ENCODE measurements at places on chromosomes 16 and 17.

- DNase-seq: no peak
Measured at GRCh38 chr17:15742921-15743320, 10.8 kb downstream of the TBC1D26 start.

DNA sequence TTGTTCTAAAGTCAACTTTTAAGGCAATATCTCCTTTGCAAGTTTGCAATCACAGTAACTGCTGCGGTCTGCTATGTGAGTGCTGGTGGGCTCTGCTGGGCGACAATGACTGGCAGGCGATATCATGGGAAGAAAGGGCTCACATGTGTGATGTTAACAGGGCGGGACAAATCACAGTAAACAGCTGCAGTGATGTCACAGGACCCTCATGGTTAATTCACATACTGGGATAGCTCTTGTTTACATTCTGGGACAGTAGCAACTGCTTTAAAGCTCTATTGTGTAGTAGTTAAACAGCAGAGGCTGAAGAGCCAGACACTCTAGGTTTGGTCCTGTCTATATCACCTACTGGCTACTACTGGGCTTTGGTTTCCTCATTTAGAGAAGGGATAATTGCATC lies 257.2 kb upstream of the ASIC2 start:
- no peak for DNase-seq

GRCh38 chr17:13931111-13931526 lies 138.2 kb upstream of the COX10 start:
- DNase-seq: peak; percentile 59

DNA sequence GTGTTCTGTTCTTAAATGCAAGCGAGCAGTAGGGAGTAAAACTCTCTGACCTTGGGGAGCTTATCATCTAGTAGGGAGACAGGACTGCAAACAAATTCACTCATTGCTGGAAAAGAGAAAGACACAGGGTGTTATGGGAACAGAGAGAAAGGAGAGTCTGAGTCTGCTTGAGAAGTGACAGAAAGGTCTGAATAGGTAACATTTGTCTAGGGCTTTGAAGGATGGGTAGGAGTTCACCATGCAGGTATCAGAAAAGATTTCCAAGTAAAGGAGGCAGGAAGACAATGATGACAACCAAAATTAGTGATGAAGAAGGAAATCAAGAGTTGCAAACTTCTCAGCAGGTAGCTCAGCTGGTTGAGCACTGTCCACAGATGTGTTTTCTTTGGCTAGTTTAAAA lies 93.6 kb upstream of the GPR139 start:
- DNase-seq: no peak

- DNase-seq: no peak
Measured at GRCh38 chr17:43670645-43671030, 8.9 kb upstream of the MEOX1 start.

GRCh38 chr16:85857406-85857805 lies 41.6 kb upstream of the IRF8 start:
- no peak for DNase-seq

DNA sequence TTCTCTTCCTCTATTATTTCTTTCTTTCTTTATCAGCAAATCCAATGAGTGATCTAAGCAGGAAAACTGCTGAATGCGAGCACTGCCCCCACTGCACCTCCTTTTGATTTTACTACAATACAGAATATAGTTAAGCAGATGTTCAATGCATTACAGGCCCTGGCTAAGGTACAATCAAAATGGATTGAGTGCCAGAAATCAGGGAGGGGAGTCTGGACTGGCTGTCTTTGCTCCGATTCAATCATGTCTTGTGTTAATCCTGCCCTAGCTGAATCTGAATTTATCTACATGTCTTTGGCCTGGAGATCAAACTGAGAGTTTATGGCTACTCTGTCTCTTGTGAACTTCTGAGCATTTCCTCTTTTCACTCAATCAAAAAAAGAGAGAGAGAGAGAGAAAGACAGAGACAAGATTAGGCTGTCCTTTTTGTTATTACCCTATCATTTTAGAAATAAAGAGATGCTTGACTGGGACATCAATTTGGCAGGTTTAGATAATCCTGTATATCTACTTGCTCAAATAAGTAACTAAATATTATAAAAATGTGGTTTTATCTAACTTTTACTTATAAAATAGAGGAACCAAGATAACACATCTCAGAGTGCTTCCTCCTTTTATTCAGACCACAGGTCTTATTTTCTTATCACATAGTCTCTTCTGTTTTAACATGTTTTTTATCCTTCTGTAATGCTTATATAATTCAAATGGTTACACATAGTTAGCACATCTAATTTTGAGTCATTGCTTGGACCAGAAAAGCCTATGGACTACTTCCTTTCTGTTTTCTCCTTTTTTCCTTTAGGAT lies 656.2 kb downstream of the KCNJ2 start:
- peak; percentile 41 for DNase-seq

- no peak for DNase-seq
Measured at GRCh38 chr16:12063004-12063395, 86.5 kb downstream of the SNX29 start.

GRCh38 chr17:77189148-77189547 lies 48.4 kb downstream of the SEC14L1 start:
- no peak for DNase-seq

GRCh38 chr16:89395150-89396142 lies 94.9 kb downstream of the ANKRD11 start:
- DNase-seq: no peak

- peak; percentile 90 for DNase-seq
Measured at GRCh38 chr16:81785138-81785924, 6.2 kb downstream of the PLCG2 start.

GRCh38 chr16:73565263-73565662 lies 517.3 kb upstream of the ZFHX3 start:
- DNase-seq: peak; percentile 63

DNA sequence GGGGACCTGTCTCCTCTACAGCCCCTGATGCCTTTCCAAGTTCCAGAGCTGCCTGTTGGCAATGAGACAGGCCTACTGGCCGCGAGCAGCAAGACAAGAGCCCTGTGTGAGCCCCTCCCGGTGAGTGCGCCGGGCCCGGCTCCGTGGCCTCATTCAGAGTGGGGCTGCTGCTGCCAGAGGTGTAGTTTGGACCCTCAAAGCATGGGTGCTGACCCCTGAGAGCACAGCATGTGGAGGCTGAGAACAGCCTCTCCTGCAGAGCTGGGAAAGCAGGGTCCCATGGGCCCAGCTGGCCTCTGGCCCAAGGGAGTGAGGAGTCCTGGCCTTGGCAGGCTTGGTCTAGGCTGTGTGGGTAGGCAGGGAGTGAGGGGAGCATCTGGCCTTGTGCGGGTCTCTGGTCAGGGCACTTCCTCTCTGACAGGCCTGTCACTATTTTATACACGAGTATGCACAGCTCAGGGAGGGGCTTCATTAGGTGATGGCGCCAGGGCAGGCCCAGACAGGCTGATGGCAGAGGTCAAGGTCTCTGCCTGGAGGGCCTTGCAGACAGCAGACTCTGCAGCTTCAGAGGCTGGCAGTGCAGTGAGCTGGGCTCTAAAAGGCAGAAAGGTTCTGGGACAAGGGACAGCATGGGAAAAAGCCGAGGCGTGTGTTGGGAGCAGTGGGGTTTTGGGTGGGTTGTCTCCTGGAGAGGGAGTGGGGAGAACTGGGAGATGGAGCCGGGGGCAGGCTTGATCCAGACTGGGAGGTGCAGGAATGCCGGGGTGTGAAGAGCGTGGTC lies 43.4 kb downstream of the ADCY7 start:
- peak; percentile 48 for DNase-seq

- DNase-seq: no peak
Measured at GRCh38 chr17:7833011-7833794, 814 bp upstream of the KDM6B start.

DNA sequence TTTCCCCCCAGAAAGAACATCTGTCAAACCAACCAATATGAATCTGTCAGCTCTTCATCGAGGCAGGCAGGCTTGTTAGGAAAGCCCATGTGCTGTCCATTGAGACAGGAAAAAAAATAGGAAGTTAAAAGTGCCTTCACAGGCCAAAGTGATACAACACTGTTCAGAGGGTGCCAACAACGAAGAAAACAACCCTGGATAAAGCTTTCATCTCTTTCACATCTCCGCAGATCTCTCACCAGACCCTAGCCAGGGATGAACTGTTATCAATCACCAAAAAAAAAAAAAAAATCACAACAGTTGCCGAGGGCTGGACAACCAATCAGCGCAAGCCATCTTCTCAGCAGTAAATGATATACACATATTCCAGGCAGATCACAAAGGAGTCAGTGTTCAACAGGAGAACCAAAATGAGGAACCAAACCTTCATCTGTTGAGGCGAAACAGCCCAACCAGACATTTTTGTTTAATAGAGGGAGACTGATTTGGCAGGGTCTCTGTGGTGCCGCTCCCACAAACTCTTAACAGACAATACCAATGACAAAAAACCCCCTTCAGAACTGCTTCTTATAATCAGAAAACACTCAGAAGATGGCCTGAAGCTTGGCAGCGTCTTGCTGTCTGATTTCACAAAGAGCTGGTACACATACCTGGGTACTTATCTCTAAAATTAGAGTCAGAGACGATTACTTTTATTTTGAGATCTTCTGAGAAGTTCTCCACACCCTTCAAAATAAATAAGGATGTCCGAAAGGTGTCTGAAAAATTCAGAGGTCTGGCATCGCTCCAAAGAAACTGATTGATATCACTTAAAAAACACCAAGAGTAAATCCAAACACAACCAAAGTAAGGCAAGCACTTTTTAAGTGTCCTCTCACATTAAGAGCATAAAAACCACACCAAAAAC lies 1.8 kb downstream of the MAP3K14 start:
- DNase-seq: peak; percentile 83

DNA sequence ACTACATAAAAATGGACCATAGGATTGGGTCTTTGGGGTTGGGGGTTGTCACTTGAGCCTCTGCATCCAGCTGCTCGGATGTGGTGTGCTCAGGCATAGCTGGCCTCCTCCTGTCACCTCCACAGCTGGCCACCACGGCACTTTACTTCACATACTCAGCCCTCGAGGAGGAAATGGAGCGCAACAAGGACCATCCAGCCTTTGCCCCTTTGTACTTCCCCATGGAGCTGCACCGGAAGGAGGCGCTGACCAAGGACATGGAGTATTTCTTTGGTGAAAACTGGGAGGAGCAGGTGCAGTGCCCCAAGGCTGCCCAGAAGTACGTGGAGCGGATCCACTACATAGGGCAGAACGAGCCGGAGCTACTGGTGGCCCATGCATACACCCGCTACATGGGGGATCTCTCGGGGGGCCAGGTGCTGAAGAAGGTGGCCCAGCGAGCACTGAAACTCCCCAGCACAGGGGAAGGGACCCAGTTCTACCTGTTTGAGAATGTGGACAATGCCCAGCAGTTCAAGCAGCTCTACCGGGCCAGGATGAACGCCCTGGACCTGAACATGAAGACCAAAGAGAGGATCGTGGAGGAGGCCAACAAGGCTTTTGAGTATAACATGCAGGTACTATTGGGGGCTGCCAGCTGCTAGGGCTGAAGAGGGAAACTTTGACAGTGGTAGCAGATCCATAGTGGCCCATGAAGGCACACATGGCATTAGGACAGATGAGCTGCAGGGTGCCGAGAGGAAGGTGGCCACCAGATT lies 30.8 kb downstream of the CDIP1 start:
- DNase-seq: no peak

GRCh38 chr16:85519540-85520231 lies 93.4 kb upstream of the GSE1 start:
- DNase-seq: no peak

- DNase-seq: no peak
Measured at GRCh38 chr16:89375021-89375420, 115.3 kb downstream of the ANKRD11 start.

DNA sequence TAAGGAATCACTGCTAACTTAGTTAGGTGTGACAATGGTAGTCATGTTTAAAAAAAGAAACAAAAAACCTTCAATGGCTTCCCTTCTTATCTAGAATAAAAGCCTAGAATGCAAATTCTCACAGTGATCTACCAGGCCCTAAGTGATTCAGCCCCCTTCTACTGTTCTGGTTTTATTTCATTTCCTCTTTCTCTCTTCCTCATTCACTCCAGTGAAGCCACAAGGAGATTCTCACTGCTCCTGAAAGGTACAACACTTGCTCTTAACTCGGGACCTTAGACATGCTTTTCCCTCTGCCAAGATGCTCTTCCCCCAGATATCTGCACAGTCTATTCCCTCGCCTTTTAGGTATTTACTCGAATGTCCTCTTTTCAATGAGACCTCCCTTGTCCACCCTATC lies 3.7 kb downstream of the PIGS start:
- peak; percentile 92 for DNase-seq

DNA sequence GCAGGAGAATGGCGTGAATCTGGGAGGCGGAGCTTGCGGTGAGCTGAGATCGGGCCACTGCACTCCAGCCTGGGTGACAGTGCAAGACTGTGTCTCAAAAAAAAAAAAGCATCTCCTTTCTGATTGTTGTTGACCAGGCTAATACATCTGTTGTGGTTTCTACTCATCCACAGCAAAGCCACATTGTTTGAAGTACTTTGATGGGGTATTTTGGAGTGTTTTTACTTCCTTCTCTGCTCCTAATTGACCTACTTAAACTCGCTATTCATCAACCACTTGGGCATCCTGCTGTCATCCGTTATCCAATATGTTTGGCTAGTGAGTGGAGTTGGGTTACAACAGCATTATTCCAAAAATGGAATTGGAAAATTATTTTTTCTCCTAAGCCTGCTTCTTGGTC lies 3.5 kb upstream of the CDC27 start:
- DNase-seq: peak; percentile 37

DNA sequence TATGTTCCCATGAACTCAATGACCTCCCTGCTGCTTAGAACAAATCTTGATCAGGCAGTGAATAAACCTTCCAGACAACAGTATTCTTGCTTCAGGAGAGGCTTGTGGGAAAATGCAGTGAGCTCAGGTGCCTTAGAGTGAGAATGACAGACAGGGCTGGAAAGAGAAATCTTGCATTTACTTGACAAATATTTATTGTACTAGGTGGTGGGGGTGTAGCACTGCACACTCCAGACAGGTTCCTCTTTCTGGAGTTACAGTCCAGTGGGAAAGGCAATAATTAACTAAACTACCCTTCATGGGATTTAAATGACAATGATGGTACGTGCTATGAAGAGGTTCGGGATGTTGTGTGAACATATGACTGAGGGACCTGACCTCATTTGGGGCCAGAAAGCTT lies 182.9 kb downstream of the SHISA9 start:
- DNase-seq: no peak

DNA sequence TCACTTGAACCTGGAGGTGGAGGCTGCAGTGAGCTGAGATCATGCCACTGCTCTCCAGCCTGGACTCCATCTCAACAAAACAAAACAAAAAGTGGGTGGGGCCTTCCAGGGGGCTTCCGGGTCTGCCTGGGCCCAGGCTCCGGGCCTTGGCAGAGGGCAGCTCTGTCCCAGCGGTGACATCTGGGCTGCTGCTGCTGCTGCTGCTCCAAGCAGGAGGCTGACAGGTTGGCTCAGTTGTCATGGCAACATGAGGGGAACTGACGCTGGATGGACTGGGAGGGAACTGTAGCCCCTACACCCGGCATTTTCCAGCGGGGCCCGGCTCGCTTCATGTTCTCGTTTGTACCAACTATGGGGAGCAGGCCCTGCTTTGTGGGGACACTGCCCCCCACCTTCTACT lies 4.0 kb downstream of the BAIAP3 start:
- DNase-seq: no peak

DNA sequence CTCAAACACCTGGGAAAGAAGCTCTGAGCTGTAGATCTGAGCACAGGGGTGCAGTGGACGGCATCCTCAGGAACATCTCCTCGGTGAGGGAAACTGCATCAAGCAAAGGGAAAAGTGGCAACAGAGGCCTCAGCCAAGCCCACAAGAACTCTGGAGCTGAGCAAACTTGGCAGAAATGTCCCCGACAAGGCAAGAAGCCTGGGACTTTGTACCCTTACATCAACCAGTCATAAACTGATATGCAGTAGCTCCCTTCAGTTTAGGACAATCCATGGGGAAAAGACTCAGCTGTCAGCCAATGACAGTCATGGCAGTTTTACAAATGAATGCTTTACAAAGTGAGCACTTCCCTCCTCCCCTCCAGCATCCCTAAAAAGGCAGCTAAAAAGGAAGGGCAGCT lies 210.0 kb upstream of the DYNLRB2 start:
- no peak for DNase-seq
